NCI-H460 (cell line): ENCODE measurements at places on chromosomes 16 and 17. TPM values are rescaled to one million over a fixed set of nuclear protein-coding genes. Genes with fewer than 3 reads are reported as not detected.

MGAT5B gene
- 0.72 and 1.2 TPM in 2 replicates for total RNA-seq

HOXB8 gene
- total RNA-seq: 0.52 and 1.2 TPM in 2 replicates

ZFP1 gene
- total RNA-seq: 17.4 and 18.5 TPM in 2 replicates

KRTAP2-1 gene
- total RNA-seq: not detected in 2 replicates

CASKIN1 gene
- total RNA-seq: 0.50 and 1.5 TPM in 2 replicates

CCL8 gene
- total RNA-seq: not detected in 2 replicates

ATAD5 gene
- 6.7 and 7.2 TPM in 2 replicates for total RNA-seq

ZFHX3 gene
- total RNA-seq: 5.5 and 5.9 TPM in 2 replicates

CAPNS2 gene
- total RNA-seq: not detected in 2 replicates

HSPB9 gene
- 0.07 TPM in 1 of 2 replicates, not detected in the other for total RNA-seq

SALL1 gene
- 1.5 and 1.6 TPM in 2 replicates for total RNA-seq

MPP3 gene
- total RNA-seq: 9.6 and 13.4 TPM in 2 replicates

KCNJ16 gene
- total RNA-seq: not detected in 2 replicates

SLC5A10 gene
- total RNA-seq: not detected in 2 replicates

ACSM2B gene
- total RNA-seq: not detected in 2 replicates

RFNG gene
- total RNA-seq: 25.5 and 26.5 TPM in 2 replicates

NKD1 gene
- 0.05 and 0.12 TPM in 2 replicates for total RNA-seq

TPSG1 gene
- total RNA-seq: not detected in 2 replicates
